ENCODE measurements at places on chromosomes 3 and 15.

- no peak for DNase-seq
Observed at GRCh38 chr3:193014902-193015301, 97.2 kb upstream of the MB21D2 start.

DNA sequence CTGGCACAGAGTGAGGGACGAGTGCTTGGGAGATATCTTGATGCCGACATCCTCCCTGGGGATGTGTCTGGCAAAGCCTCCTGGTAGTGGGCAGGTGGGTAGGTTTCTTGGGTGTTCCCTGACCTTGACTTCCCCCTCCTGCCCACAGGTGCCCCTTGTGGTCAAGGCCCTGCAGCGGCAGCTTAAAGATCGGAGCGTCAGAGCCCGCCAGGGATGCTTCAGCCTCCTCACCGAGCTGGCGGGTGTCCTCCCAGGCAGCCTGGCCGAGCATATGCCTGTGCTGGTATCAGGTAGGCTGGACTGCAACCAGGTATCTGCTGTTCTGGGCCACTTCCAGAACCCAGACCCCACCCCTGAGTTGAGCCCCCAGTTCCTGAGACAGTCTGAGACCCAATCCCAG lies 19.2 kb downstream of the CAND2 start:
- no peak for DNase-seq

DNA sequence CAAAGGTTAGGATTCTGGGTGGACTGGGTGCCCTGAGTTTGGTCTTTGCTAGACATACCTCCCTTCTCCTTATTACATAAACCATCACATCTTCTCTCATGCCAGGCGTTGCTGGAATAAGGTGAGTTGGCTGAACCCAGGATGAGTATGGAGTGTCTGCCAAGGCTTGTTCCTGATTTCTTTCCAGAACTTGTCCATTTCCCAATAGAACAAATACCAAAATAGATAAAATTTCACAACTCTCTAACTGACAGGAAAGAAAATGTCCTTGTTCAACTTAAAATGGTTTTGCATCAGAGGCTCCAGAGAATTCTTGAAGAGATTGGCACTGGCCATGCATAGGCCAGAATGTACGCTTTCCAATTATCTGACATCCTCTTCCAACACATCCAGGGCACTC lies 291.9 kb downstream of the IGSF11 start:
- DNase-seq: no peak

DNA sequence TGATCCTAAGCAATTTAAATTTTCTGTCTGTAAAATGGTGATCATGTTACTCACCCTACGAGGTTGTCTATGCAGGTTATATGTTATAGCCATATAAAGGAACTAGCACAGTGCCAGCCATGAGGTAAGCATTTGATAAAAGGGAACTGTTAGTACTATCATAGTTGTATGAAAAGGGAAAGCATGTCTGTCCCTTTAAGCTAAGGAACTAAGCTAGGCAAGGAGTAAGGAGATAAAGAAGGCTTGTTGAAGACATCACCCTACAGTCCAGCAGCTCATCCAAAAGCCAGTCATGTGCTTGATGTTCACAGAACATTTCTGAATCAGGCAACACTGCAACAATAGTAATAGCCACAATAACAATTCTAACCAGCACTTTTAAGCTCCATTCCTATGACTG lies 243.9 kb downstream of the ZBTB20 start:
- no peak for DNase-seq

DNA sequence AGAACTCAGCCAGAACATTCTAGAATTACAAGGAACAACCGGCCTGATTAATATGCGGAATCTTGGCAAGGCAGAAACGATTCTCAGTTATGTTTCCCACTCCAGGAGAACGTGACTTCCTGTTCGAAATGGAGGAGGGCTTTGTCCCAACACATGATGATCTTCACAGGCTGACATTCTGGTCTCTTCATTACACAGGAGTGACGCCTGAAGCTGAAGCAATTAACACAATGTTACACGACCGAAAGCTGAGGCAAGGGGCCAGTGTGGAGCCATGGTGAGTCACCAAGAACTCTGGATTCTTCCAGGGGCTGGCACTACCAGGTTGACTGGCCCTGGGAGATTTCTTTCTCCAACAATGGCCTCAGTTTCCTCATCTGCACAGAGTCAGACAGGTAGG lies 40.9 kb downstream of the RFTN1 start:
- DNase-seq: no peak
